HS-5 (cell line): ENCODE measurements at places on chromosomes 1 and 21.

DNA sequence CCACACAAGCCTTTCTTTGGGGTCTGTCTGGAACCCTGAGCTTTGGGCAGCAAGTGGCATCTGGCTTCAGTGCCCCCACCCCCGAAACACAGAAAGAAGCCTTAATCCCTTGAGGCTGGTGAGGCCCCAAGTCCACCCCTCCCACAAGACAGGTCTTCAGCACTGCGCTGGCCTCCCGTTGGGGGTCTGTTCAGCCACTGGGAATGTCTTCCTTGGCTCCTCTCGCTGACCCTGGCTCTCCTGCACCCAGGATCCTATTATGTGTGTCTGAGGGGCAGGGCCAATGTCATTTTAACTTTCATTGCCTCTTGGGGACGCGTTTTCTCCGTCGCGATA, 26.9 kb downstream of the ATP8B2 start:
- DNase-seq = no peak

DNA sequence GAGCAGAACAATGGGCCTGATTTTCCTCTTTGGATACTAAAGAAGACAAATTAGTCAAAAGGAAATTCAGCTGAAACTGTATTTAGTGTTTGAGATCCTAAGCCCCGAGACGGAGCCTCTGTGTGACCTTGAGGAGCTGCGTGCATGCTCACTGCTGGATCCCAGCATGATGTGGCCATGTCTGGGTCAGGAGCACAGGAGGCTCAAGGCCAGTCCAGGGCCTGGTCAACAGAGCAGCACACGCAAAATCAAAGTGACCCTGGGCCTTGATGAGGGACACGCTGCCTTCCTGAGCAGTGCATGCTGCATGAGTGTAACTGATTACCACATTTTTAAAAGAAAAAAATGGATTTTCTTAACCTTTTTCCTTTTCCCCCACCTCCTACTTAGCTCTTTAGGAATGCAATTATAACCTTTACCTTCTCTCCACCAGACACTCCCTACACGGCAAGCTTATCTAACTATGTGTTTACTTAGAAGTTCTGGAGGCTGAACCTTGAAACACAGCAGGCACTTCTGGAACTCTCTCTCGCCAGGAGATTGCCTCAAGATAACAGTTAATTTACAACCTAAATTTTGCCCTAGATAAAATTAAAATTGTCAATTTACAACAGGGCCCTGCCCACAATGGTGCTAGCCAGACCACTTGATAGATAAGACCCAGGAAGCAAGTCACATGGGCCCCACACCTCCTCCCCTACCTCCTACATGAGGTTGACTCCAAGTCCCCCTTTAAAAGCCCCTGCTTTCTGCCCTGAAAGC, 144.6 kb downstream of the LRIG2 start:
- DNase-seq = no peak

- no peak for DNase-seq
Observed at GRCh38 chr1:155195201-155196102, 12.2 kb downstream of the THBS3 start.

- no peak for DNase-seq
Observed at GRCh38 chr1:7013833-7014639, 228.8 kb downstream of the CAMTA1 start.

- no peak for DNase-seq
Observed at GRCh38 chr1:232995189-232995588, 44.8 kb downstream of the NTPCR start.

- no peak for DNase-seq
Observed at GRCh38 chr1:117128323-117129079, 7.0 kb upstream of the TRIM45 start.
